ENCODE measurements at places on chromosomes 1 and 21.

DNA sequence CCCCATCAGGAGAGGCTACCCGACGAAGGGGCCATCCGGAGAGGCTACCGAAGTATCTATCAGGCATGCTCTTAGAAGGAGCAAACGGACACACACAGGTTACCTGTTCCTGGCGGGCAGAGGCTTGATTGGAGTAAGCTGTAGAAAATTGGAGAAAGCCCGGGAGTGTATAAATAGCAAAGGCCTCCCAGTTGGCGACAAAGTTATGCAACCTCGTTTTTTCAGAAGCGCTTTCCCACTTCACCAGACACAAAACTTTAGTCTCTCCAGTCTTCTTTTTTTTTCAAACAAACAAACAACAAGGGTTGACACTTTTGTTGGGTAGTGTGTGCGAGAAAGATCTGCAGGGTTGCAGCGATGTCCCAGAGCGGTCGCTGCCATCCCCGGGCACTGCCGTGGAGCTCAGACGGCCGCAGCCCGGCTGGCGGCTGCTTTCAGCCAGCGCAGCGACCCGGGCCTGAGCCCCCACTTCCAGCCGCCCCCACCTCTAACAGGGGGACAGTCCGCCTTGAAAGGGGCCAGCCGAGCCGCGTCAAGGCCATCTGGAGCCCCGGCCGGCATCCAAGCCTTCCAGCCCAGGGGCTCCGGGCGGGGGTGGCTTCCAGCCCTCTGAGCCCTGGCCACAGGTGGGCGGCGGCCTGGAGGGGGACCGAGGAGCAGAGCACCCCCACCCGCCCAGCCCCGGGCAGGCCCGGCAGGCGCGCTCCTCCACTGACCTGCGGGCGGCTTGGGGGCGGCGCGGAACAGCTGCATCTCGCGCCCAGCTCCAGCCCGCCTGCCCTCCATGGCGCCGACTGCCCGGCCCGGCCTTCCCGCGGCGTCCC lies 616 bp downstream of the MCOLN3 start:
- no peak for DNase-seq

DNA sequence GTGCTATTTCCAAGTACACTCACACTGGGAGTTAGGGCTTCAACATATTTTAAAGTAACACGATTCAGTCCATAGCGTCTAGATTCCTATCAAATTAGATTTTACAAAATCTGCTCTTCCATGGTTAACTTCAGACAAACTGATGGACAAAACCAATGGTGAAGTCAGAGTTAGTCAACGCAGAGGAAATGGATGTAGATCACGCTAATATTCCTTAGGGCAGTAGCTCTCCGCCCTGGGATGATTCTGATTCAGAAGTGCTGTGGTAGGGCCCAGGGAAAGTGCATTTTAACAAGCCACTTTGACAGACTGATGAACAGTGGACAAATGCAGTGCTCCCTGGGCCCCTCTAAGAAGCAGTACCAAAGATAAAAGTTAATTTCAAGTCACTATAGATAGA lies 83.2 kb downstream of the HIVEP3 start:
- no peak for DNase-seq

DNA sequence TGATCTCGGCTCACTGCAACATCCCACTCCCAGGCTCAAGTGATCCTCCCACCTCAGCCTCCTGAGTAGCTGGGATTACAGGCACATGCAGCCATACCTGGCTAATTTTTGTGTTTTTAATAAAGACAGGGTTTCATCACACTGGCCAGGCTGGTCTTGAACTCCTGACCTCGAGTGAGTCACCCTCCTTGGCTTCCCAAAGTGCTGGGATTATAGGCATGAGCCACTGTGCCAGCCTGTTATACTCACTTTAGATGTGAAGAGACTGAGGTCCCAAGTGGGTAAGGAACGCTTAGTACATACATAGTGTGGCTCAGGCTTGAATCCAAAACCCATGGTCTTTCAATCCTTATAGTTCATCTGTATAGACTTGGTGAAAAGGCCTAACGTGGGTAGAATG lies 63.7 kb upstream of the EPS8L3 start:
- DNase-seq: no peak

DNA sequence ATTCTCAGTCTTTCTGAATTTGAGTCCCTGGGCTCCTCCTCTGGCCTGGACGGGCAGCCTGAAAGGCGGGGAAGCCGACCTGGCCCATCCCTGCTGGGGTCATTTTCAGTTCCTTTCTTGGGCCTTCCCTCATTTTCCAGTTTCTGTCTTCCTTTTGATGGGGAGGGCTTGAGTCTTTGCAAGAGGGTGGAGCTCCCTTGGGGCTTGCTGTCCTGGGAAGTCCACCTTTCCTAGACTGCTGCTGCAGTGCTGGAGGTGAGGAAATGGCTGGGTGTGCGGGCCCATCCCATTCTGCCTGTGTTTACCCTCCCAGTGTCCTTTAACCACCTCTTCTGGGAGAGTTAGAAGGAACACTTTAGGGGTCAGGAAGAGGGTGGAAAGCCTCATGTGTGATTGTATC lies 40.4 kb upstream of the SYNC start:
- no peak for DNase-seq

GRCh38 chr1:167763525-167764220 lies 41.9 kb downstream of the MPZL1 start:
- DNase-seq: no peak

GRCh38 chr1:60421965-60422364 lies 348.4 kb upstream of the C1orf87 start:
- no peak for DNase-seq
